ENCODE measurements at places on chromosomes 1 and 21.

DNA sequence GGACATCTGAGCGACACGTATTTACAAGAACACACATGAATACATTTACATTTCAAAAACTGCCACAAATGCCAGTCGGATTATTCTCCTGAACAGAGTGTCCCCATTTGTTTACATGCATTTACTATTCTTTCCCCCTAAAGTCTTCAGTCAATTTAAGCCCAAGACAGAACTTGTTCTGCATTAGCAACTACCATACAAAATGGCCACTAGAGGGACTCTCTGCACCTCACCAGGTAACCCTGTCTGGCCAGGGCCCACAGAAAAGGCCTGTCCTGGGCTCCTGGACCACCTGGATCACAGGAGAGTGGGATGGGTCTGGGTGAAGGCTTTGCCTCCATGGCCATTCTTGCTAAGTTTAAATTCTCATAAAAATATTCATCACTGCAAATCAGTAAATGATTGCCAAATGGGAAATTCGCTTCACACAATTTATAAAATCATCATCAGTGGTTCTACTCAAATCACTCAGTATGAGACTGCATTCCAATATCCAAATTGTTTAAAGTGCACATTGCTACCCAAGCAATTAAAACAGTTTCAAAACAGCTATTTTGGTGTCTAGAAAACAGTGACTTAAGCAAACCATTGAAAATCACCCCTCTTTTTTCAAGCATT, 12.5 kb upstream of the GUCA2A start:
- no peak overlapping the region for H3K4me3 ChIP-seq
- H3K4me1 ChIP-seq: peaks cover 10% of the 10 kb centered on the region
- H3K27me3 ChIP-seq: no peaks in the 10 kb centered on the region
- H3K36me3 ChIP-seq: peaks cover 12% of the 10 kb centered on the region
- H3K27ac ChIP-seq: no peak overlapping the region

DNA sequence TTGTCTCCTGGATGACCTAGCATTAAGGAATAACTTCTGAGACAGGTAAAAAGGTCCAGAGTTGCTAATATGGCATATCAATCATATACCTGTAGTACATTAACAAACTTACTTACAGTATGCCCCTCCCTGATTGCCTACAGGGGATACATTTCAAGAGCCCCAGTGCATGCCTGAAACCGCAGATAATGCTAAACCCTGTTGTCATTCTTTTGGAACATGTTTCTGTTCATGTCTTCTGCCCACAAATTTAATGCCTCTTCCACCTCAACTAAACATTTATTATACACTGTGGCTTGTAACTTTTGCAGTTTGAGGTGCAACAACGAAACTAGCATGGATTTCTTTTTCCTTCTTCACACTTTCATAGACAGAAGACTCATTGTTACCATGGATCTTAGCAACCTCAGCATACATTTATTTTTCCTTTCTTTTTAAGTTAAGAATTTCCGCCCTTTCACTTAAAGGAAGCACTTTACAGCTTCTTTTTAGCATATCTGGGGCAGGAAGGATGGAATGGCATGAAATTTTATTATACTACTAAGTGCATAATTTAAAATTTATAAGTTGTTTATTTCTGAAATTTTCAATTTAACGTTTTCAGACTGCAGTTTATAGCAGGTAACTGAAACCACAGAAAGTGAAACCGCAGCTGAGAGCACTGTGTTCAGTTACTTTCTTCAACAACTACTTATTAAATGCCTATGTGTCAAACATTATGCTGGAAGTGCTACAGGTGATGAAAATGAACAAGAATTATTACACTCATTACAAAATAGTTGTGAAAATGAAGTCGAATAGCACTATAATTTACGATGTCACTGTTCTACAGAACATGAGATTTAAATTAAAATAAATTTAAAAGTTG, 25.3 kb downstream of the F13B start:
- no peaks in the 10 kb centered on the region for H3K27me3 ChIP-seq
- no peak for DNase-seq
- H3K36me3 ChIP-seq: no peaks in the 10 kb centered on the region
- H3K4me3 ChIP-seq: no peak overlapping the region
- no peaks in the 10 kb centered on the region for H3K4me1 ChIP-seq
- no peak overlapping the region for H3K27ac ChIP-seq

DNA sequence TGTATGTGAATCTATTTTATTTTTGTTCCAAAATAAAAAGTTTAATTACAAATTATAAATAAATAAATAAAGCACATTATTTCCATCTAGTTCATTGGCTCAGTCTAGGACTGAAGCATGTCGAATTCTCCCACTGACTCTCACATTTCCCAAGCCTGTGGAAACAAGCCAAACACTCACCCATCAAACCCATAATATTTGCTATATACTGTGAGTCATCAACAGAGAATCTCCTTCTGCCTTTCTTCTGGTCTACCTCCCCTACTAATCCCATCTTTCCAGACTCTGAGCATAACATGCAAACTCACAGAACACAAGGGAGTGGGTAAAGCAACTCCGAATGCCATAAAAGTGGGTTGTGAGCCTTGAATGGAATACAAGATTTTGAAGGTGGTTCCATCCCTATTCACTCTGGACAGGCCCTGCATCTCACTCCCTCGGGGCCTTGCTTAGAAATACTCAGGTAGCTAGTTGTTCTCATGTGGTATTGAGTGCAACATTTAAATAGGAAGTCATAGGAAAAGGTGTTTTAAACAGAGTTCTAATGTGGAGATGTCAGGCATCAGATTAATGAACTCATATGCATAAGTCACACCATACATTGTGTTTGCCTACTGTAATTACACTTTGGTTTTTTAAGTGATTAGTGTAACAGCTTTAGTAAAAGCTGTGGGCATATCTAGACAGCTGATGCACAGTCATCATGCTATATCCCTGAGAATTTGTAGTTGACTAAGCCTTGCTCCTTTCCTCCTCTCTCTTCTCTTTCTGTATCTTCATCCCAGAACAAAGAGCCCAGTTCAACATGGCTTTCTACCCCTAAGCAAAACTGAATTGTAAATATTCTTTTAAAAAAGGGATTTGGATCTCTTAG, 47.0 kb downstream of the F5 start:
- H3K27me3 ChIP-seq: peaks cover 13% of the 10 kb centered on the region
- 0 out of 2 replicates have a peak, but pooled peaks cover 2% of the 10 kb centered on the region for H3K4me1 ChIP-seq
- H3K4me3 ChIP-seq: no peak overlapping the region
- DNase-seq: peak; percentile 83

- H3K4me1 ChIP-seq: no peaks in the 10 kb centered on the region
- no peaks in the 10 kb centered on the region for H3K27me3 ChIP-seq
- no peak overlapping the region for H3K27ac ChIP-seq
- H3K36me3 ChIP-seq: no peaks in the 10 kb centered on the region
These were observed 49.6 kb downstream of the CD58 start for GRCh38 chr1:116521186-116521585.

- H3K36me3 ChIP-seq: no peaks in the 10 kb centered on the region
- no peak overlapping the region for H3K4me3 ChIP-seq
- peak overlapping the region; percentile 21 for H3K27ac ChIP-seq
- no peak for DNase-seq
These were observed 19.0 kb upstream of the SLC6A9 start for GRCh38 chr1:44050261-44050660.

DNA sequence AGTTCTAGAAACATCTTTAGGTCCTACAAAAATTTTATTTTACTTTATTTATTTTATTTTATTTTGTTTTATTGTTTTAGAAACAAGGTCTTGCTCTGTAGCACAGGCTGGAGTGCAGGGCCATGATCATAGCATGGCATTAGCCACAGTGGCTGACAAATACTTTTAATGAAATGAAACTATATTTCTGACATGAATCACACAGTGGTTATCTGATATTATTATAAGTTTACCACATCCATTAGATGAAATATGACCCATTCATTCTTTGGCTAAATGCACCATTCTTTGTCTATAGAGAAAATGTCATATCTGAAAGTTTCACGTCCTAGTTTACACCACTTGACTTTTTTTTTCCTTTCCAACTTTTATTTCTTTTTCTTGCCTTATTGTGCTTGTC, 613.4 kb upstream of the ADAMTS5 start:
- H3K36me3 ChIP-seq: no peaks in the 10 kb centered on the region
- H3K27me3 ChIP-seq: no peaks in the 10 kb centered on the region
- no peak overlapping the region for H3K27ac ChIP-seq
- peak; percentile 66 for DNase-seq

- peaks cover 11% of the 10 kb centered on the region for H3K4me1 ChIP-seq
- peak overlapping the region; percentile 19 for H3K27ac ChIP-seq
- H3K27me3 ChIP-seq: no peaks in the 10 kb centered on the region
- no peak overlapping the region for H3K4me3 ChIP-seq
- DNase-seq: peak; percentile 81
- H3K36me3 ChIP-seq: no peaks in the 10 kb centered on the region
These were observed 11.2 kb upstream of the GSTM4 start for GRCh38 chr1:109644670-109645069.

- no peak overlapping the region for H3K4me3 ChIP-seq
- DNase-seq: no peak
- no peak overlapping the region for H3K27ac ChIP-seq
- no peaks in the 10 kb centered on the region for H3K36me3 ChIP-seq
These were observed 36.0 kb downstream of the LACTBL1 start for GRCh38 chr1:22936681-22937080.

DNA sequence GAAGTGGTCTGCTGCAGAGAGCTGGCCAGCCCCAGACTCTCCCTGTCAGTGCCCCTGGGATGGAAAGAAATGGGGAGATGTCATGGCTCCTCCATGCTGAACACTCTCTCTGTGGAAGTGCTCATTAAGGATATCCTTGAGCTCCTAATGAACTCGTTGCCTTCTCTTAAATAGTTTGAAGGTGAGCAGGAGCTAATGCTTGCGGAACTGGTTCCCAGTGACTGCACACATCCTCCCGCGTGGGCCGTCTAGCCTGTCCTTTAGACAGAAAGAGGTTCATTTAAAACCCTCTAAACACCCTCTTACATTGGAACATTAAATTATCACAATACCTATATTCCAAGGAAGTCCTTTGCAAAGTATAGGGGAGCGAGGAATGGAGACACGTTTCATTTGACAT, 5.9 kb upstream of the WDR64 start:
- peaks cover 2% of the 10 kb centered on the region for H3K27me3 ChIP-seq
- no peaks in the 10 kb centered on the region for H3K36me3 ChIP-seq
- H3K4me1 ChIP-seq: no peaks in the 10 kb centered on the region
- H3K27ac ChIP-seq: no peak overlapping the region
- no peak overlapping the region for H3K4me3 ChIP-seq
- DNase-seq: no peak

DNA sequence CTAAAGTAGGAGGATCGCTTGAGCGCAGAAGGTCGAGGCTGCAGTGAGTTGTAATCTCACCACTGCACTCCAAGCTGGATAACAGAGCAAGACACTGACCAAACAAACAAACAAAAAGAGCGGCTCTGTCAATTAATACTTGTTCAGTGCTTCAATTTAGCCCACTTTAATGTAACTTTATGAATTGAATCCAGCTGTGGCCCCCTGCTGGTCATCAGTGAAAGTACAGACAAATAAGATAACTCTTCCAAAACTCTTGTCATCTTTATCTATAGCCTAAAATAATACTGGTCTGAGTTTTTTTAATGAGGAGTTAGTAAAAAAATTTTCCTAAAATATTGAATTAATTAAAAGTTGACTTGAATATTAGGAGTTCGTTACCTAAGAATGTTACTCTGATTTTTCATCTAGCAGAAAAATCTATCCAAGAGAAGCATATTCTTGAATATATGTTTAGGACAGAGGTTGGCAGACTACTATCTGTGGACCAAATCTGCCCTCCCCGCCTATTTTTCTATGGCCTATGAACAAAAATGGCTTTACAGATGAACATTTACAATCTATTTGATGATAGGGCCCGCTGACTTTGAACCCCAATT, 26.1 kb downstream of the ATP5PF start:
- no peak overlapping the region for H3K27ac ChIP-seq
- DNase-seq: peak; percentile 56
- H3K36me3 ChIP-seq: no peaks in the 10 kb centered on the region
- H3K4me1 ChIP-seq: no peaks in the 10 kb centered on the region

DNA sequence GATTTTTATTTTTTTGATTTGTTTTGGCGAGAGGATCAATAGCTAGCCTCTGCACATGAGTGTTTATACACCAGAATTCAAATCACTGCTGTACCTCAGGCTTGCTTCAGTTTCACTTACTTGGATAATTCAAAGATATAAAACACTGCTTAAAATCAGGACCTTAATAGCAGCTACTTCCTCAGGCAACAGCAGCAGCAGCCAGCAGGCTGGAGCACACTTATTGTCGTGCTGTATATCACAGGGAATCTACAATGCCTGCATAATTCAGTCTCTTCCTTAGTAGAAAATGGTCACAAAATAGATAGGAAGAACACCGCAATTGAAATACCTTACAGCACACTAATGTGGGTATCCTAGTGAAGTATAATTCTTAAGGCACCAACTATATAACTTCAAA, 497.3 kb downstream of the NEGR1 start:
- no peaks in the 10 kb centered on the region for H3K36me3 ChIP-seq
- H3K27ac ChIP-seq: no peak overlapping the region
- H3K27me3 ChIP-seq: no peaks in the 10 kb centered on the region
- no peak overlapping the region for H3K4me3 ChIP-seq
- H3K4me1 ChIP-seq: 0 out of 2 replicates have a peak, but pooled peaks cover 1% of the 10 kb centered on the region

DNA sequence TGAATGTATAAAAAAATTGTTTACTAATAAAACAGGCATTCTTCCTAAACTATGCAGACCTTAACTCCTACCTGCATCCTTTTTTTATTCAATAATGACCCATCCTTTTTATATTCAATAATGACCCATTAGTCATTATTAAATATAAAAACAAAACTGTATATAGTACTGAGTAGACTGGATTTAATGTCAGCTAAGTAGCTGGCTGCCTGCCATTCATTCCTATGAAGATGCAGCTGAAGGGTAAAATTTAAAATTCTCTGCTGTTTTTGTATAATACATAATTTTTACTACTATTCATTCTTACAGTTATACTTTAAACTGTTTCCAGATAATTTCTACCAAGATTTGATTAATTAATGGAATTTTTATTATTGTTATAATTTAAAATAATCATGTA, 79.3 kb downstream of the DENND1B start:
- no peak overlapping the region for H3K4me3 ChIP-seq
- H3K27ac ChIP-seq: no peak overlapping the region
- H3K4me1 ChIP-seq: no peaks in the 10 kb centered on the region
- peak; percentile 57 for DNase-seq

- H3K27me3 ChIP-seq: no peaks in the 10 kb centered on the region
- H3K4me1 ChIP-seq: peaks cover 11% of the 10 kb centered on the region
- no peak overlapping the region for H3K27ac ChIP-seq
These were observed 1.8 kb downstream of the NIBAN1 start for GRCh38 chr1:184972315-184973055.

DNA sequence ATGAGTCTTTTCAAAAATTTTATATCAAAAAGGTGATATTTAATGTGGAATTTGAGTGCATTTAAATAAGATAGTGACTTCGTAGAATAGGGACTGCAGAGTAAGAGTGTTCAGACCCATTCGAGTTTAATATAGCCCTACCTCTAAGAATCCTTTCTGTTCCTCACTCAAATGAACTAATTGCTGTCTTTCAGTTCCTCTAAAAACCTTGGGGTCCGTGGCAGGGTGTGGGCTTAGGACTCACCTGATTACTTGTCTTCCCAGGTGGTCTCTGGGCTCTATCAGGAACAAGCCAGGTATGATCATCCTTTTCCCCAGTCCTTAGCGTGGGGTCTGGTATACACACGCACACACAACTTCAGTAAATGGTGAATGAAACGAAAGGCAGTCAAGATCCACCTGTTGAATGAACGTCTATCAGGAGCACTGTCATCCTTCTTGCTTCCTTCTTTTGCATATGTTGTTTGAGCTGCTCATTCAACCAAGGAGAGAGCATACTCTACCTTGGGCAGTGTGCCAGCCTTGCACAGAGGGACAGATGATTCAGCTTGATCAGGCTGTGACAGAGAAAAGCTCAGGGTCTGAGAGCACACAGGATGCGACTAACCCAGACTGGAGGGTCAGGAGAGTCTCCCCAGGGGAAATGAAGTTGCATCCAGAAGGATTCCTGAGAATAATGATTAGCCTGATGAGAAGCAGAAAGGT, 1.2 kb upstream of the RNF11 start:
- DNase-seq: peak; percentile 33
- no peaks in the 10 kb centered on the region for H3K36me3 ChIP-seq
- H3K27me3 ChIP-seq: no peaks in the 10 kb centered on the region
- H3K27ac ChIP-seq: no peak overlapping the region
